Osteocyte (in vitro differentiated cells): ENCODE measurements at places on chromosomes 3 and 15.

- peaks cover 39% of the 10 kb centered on the region for H3K36me3 ChIP-seq
- no peaks in the 10 kb centered on the region for H3K27me3 ChIP-seq
- no peak overlapping the region for H3K4me3 ChIP-seq
- peaks cover 77% of the 10 kb centered on the region for H3K4me1 ChIP-seq
Measured at GRCh38 chr3:34196914-34197313, 398.5 kb downstream of the PDCD6IP start.

GRCh38 chr3:161745741-161746140, 249.1 kb downstream of the OTOL1 start:
- H3K4me3 ChIP-seq: no peak overlapping the region
- H3K36me3 ChIP-seq: no peaks in the 10 kb centered on the region
- no peak overlapping the region for H3K27ac ChIP-seq

DNA sequence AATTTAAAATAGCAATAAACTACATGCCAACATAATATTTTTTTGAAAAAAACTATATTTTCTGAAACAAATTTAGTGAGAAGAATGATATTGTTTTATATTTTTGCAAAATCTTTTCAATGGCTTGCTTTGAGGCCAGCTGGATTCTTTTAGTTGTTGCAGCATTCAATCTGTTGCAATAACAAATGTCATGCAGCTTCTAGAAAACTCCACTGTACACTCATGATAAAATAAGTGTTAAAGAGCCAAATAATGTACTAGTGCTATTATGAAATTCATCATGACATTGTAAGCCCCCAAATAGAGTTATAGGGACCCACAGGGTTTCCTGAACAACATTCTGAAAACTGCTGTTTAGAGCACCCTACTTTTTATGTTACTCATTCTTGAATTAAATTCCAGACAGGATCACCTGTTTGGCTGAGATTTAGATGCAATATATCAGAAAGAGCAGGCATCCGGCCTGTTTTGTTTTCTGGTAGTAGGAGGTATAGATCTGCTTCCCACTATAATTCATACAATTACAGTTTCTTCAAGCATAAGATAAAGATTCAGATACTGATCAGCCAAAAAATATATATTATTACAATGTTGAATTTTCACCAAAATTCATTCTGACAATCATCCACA, 703.0 kb upstream of the ZNF385D start:
- peaks cover 23% of the 10 kb centered on the region for H3K27me3 ChIP-seq
- peaks cover 2% of the 10 kb centered on the region for H3K36me3 ChIP-seq
- no peak for DNase-seq
- H3K4me1 ChIP-seq: peaks cover 13% of the 10 kb centered on the region
- no peak overlapping the region for H3K27ac ChIP-seq

DNA sequence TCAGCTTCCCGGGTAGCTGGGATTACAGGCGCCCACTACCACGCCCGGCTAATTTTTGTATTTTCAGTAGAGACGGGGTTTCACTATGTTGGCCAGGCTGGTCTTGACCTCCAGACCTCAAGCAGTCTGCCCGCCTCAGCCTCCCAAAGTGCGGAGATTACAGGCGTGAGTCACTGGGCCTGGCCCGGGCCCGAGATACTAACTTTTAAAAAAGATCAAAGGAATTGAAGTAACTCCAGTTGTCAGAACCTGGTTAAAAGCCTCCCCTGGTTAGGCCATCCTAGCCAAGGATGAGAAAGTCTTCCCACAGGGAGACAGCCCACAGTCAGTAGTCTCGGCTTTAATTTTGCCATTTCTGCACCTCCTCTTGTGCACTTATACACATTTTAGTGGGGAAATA, 212.3 kb upstream of the MCTP2 start:
- no peaks in the 10 kb centered on the region for H3K4me1 ChIP-seq
- DNase-seq: no peak
- no peak overlapping the region for H3K4me3 ChIP-seq
- no peaks in the 10 kb centered on the region for H3K36me3 ChIP-seq
- no peak overlapping the region for H3K27ac ChIP-seq

GRCh38 chr3:39021465-39022285, 30.1 kb downstream of the SCN11A start:
- H3K4me1 ChIP-seq: no peaks in the 10 kb centered on the region
- H3K36me3 ChIP-seq: no peaks in the 10 kb centered on the region
- H3K27ac ChIP-seq: no peak overlapping the region
- peaks cover 44% of the 10 kb centered on the region for H3K27me3 ChIP-seq

- H3K4me3 ChIP-seq: no peak overlapping the region
- no peaks in the 10 kb centered on the region for H3K36me3 ChIP-seq
- no peak for DNase-seq
- H3K4me1 ChIP-seq: no peaks in the 10 kb centered on the region
- H3K27me3 ChIP-seq: no peaks in the 10 kb centered on the region
- no peak overlapping the region for H3K27ac ChIP-seq
Measured at GRCh38 chr3:46524008-46524407, 26.2 kb downstream of the RTP3 start.

GRCh38 chr3:106338582-106339214, 469.9 kb upstream of the CBLB start:
- H3K27ac ChIP-seq: no peak overlapping the region
- H3K27me3 ChIP-seq: no peaks in the 10 kb centered on the region

GRCh38 chr3:108090049-108090700, 656 bp downstream of the CD47 start:
- peak overlapping the region; percentile 84 for H3K27ac ChIP-seq
- peak overlapping the region; percentile 95 for H3K4me3 ChIP-seq
- peaks cover 15% of the 10 kb centered on the region for H3K4me1 ChIP-seq
- H3K27me3 ChIP-seq: no peaks in the 10 kb centered on the region
- DNase-seq: peak; percentile 85

DNA sequence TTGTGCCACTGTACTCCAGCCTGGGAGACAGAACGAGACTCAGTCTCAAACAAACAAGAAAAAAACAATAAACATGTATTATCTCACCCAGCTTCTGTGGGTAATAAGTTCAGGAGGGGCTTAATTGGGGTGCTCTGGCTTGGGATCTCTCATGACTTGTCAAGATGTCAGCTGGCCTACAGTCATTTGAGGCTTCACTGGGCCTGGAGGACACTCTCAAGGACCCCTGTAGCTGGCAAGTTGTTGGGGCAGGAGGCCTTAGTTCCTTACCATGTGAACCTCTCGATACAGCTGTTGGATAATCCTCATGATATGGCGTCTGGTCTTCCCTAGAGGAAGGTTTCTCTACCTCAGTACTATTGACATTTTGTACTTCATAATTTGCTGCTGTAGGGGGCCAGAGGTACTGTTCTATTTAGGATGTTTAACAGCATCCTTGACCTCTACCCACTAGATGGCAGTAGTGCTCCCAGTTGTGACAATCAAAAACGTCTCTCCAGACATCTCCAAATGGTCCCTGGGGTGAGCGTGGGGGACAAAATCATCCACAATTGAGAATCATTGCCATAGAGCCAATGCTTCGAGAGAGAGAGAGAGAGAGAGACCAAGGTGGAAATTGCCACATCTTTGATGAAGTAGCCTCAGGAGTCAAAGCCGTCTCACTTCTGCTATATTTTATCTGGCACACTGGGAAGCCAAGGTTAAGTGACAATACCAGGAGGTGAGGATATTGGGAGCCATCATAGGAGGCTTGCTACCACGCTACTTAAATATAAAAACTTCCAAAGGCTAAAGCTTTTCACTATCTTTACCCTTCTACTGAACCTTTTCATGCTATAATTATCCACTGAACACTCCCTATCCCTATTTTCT, 23.9 kb upstream of the SLTM start:
- no peaks in the 10 kb centered on the region for H3K27me3 ChIP-seq
- peaks cover 2% of the 10 kb centered on the region for H3K4me1 ChIP-seq
- DNase-seq: no peak
- H3K27ac ChIP-seq: no peak overlapping the region

DNA sequence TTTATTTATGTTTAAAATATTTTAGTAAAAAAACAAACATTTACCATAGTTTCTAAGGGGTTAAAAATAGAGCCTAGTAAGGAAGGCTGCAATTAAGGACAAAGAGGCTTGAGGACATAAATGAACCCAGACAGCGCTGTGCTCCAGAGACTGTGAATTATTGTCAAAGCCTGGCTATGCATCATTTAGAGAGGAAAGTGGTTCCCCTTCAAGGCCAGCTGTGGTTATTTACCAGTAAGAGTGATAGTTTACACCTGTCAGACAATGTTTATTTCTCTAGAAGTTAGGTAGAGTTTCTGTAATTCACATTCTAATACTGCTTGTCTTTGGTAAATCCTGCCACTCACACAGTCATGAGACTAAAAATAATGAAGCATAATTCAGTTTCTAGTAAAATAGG, 32.4 kb upstream of the PIK3R4 start:
- H3K27me3 ChIP-seq: peaks cover 25% of the 10 kb centered on the region
- no peak overlapping the region for H3K4me3 ChIP-seq
- H3K27ac ChIP-seq: no peak overlapping the region
- no peaks in the 10 kb centered on the region for H3K4me1 ChIP-seq
- no peak for DNase-seq

GRCh38 chr3:12073106-12073505, 68.9 kb downstream of the SYN2 start:
- H3K27ac ChIP-seq: no peak overlapping the region
- H3K4me1 ChIP-seq: no peaks in the 10 kb centered on the region
- no peak overlapping the region for H3K4me3 ChIP-seq
- DNase-seq: no peak

DNA sequence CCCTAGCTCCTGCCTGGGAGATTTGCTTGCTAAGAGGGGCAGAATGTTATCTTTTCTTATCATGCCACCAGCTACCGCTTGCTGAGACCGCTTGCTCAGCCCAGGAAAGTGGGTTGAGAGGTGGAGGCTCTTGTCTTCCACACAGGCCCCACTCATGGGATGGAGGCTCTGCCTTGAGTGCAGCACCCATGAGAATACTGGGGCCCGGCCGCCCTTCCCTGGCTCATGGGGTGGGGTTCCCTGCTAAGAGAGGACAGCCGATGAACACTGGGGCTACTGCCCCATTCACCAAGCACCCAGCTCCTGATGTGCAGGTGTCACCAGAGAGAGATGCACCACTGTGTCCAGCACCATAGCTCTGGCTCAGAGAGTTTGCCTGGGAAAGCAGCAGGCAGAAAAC, 55.2 kb downstream of the HMCES start:
- no peaks in the 10 kb centered on the region for H3K27me3 ChIP-seq
- no peak overlapping the region for H3K27ac ChIP-seq
- no peak overlapping the region for H3K4me3 ChIP-seq
- no peaks in the 10 kb centered on the region for H3K36me3 ChIP-seq
- no peak for DNase-seq

DNA sequence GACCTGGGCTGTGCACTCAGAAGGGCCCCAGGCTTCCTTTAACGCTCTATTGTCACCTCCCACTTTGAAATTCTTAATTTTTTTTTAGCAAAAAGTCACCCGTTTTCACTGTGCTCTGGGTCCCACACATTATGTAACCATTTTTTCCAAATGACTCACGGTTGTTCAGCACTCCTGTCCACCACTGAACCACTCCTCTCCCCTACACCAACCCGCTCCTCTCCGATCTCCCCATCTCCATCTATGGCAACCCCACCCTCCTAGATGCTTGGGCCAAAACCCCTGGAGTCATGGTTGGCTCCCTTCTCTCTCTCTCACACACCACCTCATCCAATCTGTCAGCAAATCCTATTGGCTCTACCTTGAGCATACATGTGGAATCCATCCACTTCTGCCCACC, 41.2 kb upstream of the LINGO1 start:
- no peaks in the 10 kb centered on the region for H3K36me3 ChIP-seq
- no peaks in the 10 kb centered on the region for H3K4me1 ChIP-seq
- no peak for DNase-seq
- no peak overlapping the region for H3K27ac ChIP-seq

DNA sequence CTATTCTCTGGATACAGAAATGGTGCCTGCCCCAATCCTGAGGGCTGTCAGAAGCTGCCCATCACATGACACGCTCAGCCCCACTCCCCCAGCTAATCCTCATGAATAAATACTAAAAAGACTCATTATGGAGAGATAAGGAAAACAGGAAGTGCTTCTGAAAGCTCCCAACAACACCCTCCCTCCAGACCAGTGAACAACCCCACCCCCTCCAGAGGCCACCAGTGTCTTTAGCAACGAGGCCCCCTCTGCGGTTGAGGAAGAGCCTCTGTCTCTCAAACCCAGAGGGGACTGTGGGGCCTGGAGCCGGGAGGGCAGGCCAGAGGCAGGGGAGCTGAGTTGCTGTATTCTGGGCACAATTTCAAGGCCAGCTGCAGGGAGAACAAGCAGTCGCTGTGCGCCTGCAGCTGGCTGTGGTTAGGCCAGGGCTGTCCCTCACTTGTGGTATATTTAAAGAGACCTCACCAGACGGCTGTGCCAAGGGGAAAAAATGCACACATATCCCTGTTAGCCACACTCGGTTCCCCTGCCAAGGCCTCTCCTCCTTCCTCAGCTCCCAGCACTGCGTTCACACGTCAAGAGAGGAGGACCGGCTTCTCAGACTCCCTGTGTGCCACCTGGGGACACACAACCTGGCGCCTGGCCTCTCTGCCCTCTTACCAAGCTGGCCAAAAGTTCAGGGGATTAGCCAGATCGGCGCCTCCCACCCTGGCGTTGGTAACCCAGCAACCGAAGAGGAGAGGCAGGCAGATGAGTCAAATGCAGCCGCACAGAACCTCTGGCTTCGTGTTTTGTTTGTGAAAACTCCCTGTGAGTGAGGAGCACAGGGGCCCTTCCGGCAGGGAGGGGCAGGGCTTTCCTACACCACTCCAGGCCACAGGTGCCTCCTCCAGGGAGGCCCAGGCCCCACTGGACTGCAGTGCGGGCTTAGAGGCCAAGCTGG, 101.2 kb upstream of the ETV5 start:
- H3K36me3 ChIP-seq: no peaks in the 10 kb centered on the region
- H3K4me3 ChIP-seq: no peak overlapping the region
- H3K27ac ChIP-seq: peak overlapping the region; percentile 71
- H3K27me3 ChIP-seq: peaks cover 30% of the 10 kb centered on the region

DNA sequence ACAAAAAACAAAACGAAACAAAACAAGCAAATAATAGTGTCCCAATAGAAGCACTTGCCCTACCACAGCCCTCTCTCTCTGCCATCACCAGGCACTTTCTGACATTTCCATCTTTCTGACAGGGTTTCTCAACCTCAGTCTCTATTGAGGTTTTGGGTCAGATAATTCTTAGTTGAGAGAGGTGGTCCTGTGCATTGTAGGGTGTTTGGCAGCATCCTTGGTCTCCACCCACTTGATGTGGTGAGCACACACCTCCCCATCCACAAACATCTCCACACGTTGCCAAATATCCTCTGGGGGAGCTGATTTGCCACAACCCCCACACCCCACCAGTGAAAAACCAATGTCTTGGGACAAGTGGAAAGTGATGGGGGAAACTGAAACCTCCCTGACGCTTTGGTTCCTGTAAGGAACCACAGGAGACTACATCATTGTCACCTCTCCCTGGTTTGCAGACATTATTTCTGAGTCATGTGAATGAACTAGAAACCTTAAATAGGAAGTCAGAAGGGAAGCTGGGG, 733.7 kb upstream of the CFAP20DC start:
- no peak overlapping the region for H3K27ac ChIP-seq
- no peak for DNase-seq
- H3K4me3 ChIP-seq: no peak overlapping the region
- peaks cover 13% of the 10 kb centered on the region for H3K4me1 ChIP-seq
- H3K36me3 ChIP-seq: no peaks in the 10 kb centered on the region

GRCh38 chr3:127033171-127033570, 50.3 kb downstream of the PLXNA1 start:
- H3K27me3 ChIP-seq: no peaks in the 10 kb centered on the region
- H3K36me3 ChIP-seq: peaks cover 19% of the 10 kb centered on the region
- H3K4me1 ChIP-seq: peaks cover 21% of the 10 kb centered on the region
- no peak overlapping the region for H3K4me3 ChIP-seq
- no peak overlapping the region for H3K27ac ChIP-seq
- no peak for DNase-seq
